Heart right ventricle (tissue), 16 donors: ENCODE measurements at places on chromosomes 2 and 18. TPM values are rescaled to one million over a fixed set of nuclear protein-coding genes. Genes with fewer than 3 reads are reported as not detected.

DNA sequence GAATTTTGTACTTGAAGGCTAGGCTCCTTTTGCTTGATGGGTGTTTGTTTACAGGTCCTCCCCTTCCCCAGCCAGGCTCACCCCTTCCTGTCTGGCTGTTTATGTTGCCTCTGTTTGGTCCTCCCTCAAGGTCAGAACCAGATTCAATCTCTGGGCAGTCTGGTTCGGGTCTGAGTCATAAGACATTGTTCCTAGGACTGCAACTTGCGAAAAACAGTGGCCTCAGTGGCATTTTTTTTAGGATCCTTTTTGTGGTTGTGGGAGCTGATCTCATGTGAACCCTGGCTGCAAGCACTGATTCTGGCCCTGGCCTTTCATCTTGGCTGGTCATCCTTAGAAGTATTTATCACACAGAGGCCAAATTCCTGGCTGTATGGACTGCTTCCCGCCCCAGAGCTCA is 370.4 kb downstream of the CLIP4 start:
- no peaks in the 10 kb centered on the region for H3K36me3 ChIP-seq
- no peaks in the 10 kb centered on the region for H3K27me3 ChIP-seq
- no peaks in the 10 kb centered on the region for H3K4me1 ChIP-seq

GRCh38 chr18:8397034-8397433 is 212.2 kb upstream of the RAB12 start:
- H3K4me3 ChIP-seq: no peak overlapping the region
- DNase-seq: no peak
- H3K4me1 ChIP-seq: no peaks in the 10 kb centered on the region
- H3K27me3 ChIP-seq: no peaks in the 10 kb centered on the region

GRCh38 chr2:20179755-20180594 is 45.0 kb downstream of the SDC1 start:
- DNase-seq: no peak
- no peaks in the 10 kb centered on the region for H3K27me3 ChIP-seq
- no peak overlapping the region for H3K27ac ChIP-seq
- no peaks in the 10 kb centered on the region for H3K4me1 ChIP-seq
- H3K36me3 ChIP-seq: no peaks in the 10 kb centered on the region
- no peak overlapping the region for H3K4me3 ChIP-seq

- no peak overlapping the region for H3K4me3 ChIP-seq
- H3K4me1 ChIP-seq: no peaks in the 10 kb centered on the region
- no peak for DNase-seq
- no peak overlapping the region for H3K27ac ChIP-seq
Observed at GRCh38 chr2:70668432-70668831, 99.6 kb downstream of the ADD2 start.

- peak overlapping the region; percentile 99 for H3K27ac ChIP-seq
- H3K4me1 ChIP-seq: peaks cover 16% of the 10 kb centered on the region
- H3K4me3 ChIP-seq: peak overlapping the region; percentile 74
- no peaks in the 10 kb centered on the region for H3K36me3 ChIP-seq
Observed at GRCh38 chr2:164839914-164840457, 1.6 kb downstream of the COBLL1 start.

DNA sequence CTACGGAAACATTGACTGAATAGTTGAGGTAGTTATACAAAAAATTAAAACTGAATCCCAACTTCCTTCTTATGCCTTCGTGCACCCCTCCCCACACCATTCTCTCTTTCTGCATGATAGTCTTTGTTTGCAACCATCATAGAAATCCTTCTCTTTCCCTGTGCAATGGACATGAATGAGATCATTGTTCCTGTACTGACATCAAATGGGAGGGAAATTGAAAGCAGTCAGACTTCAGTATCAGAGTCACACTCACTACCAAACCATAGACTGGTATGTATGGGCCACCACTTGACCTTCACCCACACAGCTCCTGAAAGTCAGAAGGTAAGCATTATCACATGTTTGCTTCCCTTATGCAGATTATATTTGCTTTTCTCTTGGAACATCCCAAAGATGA is 782.8 kb downstream of the BCL11A start:
- no peaks in the 10 kb centered on the region for H3K27me3 ChIP-seq
- no peak overlapping the region for H3K27ac ChIP-seq
- no peaks in the 10 kb centered on the region for H3K36me3 ChIP-seq
- no peaks in the 10 kb centered on the region for H3K4me1 ChIP-seq
- no peak overlapping the region for H3K4me3 ChIP-seq
- DNase-seq: no peak

- no peak overlapping the region for H3K4me3 ChIP-seq
- no peak overlapping the region for H3K27ac ChIP-seq
- H3K36me3 ChIP-seq: no peaks in the 10 kb centered on the region
- peaks cover 5% of the 10 kb centered on the region for H3K4me1 ChIP-seq
- H3K27me3 ChIP-seq: no peaks in the 10 kb centered on the region
Observed at GRCh38 chr2:121049131-121049530, 235.9 kb downstream of the TFCP2L1 start.

DNA sequence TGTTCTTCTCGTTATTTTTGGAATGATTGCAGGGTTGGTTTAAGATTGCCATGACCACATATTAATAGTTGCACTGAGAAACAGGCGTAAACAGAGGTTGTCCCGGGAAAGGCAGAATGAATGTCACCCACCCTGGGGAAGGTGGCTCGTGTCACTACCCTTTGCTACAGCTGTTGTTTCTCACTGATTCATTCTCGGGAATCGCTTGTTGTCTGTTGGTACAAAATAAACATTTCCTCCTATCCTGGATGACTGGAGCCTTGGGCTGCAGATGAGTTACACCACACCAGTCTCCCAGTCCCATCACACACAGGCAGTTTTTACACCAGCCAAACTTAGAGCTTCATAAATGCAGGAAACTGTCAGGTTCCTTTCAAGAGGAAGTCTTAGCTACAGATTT is 216.7 kb downstream of the GBX2 start:
- H3K27me3 ChIP-seq: no peaks in the 10 kb centered on the region
- H3K27ac ChIP-seq: no peak overlapping the region
- no peak for DNase-seq
- no peaks in the 10 kb centered on the region for H3K4me1 ChIP-seq

- H3K27ac ChIP-seq: no peak overlapping the region
- no peaks in the 10 kb centered on the region for H3K27me3 ChIP-seq
- H3K4me3 ChIP-seq: no peak overlapping the region
- no peak for DNase-seq
- H3K4me1 ChIP-seq: peaks cover 3% of the 10 kb centered on the region
- no peaks in the 10 kb centered on the region for H3K36me3 ChIP-seq
Observed at GRCh38 chr2:62787386-62787785, 81.9 kb downstream of the EHBP1 start.

- no peak overlapping the region for H3K27ac ChIP-seq
- H3K27me3 ChIP-seq: no peaks in the 10 kb centered on the region
- H3K4me1 ChIP-seq: peaks cover 9% of the 10 kb centered on the region
- H3K4me3 ChIP-seq: no peak overlapping the region
Observed at GRCh38 chr2:3628800-3629199, 29.2 kb upstream of the ALLC start.

DNA sequence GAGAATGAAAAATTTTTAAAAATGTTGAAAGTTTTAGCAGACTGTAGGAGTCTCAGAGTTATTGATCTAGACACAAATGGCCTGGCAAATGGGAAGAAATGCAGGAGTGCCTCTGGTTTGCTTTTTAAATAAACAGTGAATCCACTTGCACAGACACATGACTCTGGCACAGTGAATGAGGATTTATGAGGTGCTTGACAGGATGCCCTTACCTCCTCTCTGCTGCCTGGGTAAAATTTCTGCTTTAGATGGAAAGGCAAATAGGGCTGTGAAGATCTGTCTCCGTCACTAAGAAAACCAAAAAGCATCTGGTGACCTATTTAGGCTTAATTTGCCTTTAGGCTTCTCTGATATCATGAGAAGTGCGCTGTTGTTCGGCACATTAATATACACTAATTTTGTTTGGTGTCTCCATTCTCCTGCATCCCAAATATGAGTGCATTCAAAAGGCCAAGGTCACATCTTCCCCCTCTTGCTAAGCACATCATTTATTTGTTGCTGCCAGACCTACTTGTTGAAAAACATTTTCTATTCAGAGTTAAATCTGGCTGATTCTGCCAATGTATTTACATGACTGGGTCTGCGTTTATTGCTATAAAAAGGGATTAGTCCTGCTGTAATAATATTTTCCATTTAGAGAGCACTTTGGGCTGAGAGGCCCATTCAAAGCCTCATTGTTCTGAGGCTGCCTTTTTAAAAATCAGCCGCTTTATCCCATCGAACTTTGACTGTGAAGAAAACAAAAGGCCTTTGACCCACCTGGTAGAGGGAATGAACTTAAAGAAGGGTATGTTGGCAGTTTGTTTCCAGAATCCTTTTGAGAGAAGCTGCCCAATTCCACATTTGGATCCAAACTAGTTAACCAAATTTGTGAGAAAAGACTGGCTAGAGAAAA is 94.9 kb downstream of the RNF152 start:
- no peaks in the 10 kb centered on the region for H3K27me3 ChIP-seq
- DNase-seq: no peak
- no peaks in the 10 kb centered on the region for H3K4me1 ChIP-seq
- H3K27ac ChIP-seq: no peak overlapping the region

GRCh38 chr2:240507778-240508251 is 50.0 kb downstream of the ANKMY1 start:
- H3K4me1 ChIP-seq: no peaks in the 10 kb centered on the region
- DNase-seq: no peak
- no peak overlapping the region for H3K4me3 ChIP-seq
- H3K27ac ChIP-seq: no peak overlapping the region
- no peaks in the 10 kb centered on the region for H3K27me3 ChIP-seq

GRCh38 chr18:58076052-58076451 is 32.0 kb downstream of the NEDD4L start:
- DNase-seq: no peak
- H3K36me3 ChIP-seq: no peaks in the 10 kb centered on the region

DNA sequence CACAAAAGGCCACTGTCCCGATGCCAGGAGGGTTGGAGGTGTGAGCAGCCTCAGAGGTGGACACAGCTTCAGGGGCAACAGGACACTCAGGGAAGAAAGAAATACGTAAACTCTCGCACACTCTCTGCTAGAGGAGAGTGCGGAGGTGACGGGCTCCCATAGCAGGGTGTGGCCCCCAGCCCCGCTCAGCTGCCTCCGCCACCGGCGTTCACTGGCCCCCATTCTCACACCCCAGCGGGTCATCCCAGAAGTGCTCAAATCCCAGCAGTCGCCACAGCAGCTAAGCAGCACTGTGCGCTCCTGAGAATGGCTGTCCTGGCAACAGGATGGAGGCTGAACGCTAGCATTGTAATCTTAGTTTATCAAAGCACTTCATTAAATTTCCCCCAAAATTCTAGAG is 315.6 kb upstream of the SALL3 start:
- H3K27me3 ChIP-seq: peaks cover 28% of the 10 kb centered on the region
- no peak overlapping the region for H3K27ac ChIP-seq
- no peak for DNase-seq
- H3K4me3 ChIP-seq: no peak overlapping the region

GRCh38 chr2:62685256-62685655 is 20.3 kb upstream of the EHBP1 start:
- no peaks in the 10 kb centered on the region for H3K4me1 ChIP-seq
- no peak overlapping the region for H3K27ac ChIP-seq
- no peaks in the 10 kb centered on the region for H3K36me3 ChIP-seq
- DNase-seq: no peak

Gene ESPNL
- total RNA-seq: 0.11 TPM

Gene QPCT
- 0.90 TPM for total RNA-seq

Gene MATN3
- not detected for total RNA-seq

Gene TWIST2
- 1.6 TPM for total RNA-seq

Gene CTAGE1
- not detected for total RNA-seq

Gene DNAH6
- 0.26 TPM for total RNA-seq

Gene ICOS
- 0.11 TPM for total RNA-seq

Gene ARHGAP28
- total RNA-seq: 1.5 TPM

Gene ASXL3
- total RNA-seq: 5.4 TPM

Gene TCF23
- total RNA-seq: 0.07 TPM

Gene STAM2
- total RNA-seq: 24.0 TPM

Gene CHRND
- 0.12 TPM for total RNA-seq

Gene CLHC1
- 6.9 TPM for total RNA-seq
